ENCODE measurements at places on chromosomes 13 and 19.

DNA sequence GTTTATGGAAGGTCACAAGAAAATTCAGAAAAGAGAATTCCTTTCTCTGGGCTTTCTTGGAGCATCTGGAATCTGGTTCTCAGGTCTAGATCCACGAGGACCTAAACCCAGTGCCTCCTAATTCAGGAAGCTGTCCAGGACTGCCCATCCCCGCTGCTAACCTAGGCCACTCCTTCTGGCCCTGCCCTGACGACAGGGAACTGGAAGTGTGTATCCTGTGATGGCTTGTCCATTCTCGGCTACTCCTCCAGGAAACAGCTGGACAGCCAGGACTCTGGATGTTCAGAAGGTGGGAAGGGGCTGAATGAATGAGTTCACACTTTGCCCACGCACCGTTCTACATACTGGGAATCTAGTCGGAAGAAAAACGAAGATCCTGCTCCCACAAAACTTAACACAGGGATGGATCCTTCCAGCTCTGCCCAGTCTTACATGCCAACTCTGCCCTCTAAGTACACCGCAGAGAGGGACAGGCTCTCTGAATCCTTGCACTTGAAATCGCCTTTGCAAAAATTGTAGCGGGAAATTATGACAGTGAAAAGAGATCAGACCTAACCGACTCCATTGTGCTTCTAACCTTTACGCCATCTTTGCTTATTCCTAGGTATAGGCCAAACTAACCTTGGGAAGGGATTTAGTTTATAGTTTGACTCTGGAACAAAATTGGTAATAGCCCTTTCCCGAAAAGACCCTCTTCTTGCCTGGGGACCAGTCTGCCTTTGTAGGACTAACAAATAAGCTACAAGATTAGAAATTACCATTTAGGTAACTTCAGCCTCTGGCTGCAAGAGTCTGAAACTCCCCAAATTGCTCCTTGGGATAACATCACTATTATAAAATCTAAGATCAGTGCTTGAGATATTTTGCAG, 1.8 kb downstream of the LSM4 start:
- peak; percentile 79 for DNase-seq

GRCh38 chr13:78680576-78681350, 21.8 kb upstream of the OBI1 start:
- DNase-seq = no peak

DNA sequence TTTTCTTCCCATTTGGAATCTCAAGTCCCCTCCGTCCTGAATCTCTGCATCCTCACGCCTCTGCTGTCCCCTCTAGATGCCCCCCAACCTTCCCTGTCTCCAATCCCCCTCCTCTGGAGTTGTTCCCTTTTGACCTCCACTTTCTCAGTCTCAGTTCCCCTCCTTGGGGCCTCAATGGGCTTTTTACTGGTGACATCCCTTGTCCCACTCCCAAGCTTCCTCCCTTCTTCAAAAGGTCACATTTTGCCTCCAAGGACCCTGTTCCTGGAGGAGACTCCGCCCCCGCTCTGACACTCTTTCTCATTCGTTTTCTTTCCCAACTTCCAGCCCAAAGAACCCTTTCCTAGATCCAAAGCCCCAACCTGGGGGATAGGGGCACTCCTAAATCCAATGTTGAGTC, 1.0 kb downstream of the AP2S1 start:
- DNase-seq = no peak

- DNase-seq = no peak
Observed at GRCh38 chr19:55693336-55693974, 18.4 kb downstream of the EPN1 start.

- DNase-seq = peak; percentile 48
Observed at GRCh38 chr13:30002577-30002976, 152.2 kb upstream of the UBL3 start.

GRCh38 chr19:13164343-13165161, 14.3 kb downstream of the IER2 start:
- peak; percentile 99 for DNase-seq

DNA sequence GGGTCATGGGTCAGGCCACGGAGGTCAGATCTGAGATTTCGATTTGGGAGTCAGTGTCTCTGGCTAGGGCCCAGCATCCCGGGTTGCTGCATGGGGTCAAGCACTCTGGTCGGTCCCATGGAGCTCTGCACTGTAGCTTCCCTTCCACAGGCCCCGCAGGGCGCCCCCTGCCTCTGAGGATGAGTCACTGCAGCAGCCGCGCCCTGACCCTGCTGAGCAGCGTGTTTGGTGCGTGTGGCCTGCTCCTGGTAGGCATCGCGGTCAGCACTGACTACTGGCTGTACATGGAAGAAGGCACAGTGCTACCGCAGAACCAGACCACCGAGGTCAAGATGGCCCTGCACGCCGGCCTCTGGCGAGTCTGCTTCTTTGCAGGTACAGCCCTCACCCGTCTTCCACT, 3.6 kb downstream of the CACNG7 start:
- DNase-seq = no peak

DNA sequence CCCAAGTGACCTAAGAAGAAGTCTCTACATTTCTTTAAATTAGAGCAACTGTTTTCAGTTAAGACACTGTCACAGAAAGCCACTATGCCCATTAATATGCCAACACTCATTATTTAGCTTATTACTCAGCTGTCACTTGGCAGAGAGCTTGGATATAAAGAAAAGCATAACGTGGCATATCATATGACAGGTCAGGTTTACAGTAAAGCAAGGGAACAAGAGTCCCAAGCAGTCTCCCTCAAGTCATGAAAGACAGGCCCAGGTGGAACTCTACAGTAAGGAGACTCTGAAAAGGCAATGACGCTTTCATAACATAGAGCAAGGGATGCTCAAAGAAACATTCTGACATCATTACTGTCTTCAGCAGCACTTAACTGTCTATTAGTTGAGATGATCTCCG, 6.3 kb downstream of the LHFPL6 start:
- DNase-seq = no peak

GRCh38 chr19:49417088-49417487, 6.2 kb downstream of the PTH2 start:
- no peak for DNase-seq

Data from kidney capillary endothelial cell (primary cell).